ENCODE measurements at places on chromosomes 12 and 14.

- no peak for DNase-seq
Measured at GRCh38 chr12:105813201-105813600, 325.6 kb downstream of the NUAK1 start.

DNA sequence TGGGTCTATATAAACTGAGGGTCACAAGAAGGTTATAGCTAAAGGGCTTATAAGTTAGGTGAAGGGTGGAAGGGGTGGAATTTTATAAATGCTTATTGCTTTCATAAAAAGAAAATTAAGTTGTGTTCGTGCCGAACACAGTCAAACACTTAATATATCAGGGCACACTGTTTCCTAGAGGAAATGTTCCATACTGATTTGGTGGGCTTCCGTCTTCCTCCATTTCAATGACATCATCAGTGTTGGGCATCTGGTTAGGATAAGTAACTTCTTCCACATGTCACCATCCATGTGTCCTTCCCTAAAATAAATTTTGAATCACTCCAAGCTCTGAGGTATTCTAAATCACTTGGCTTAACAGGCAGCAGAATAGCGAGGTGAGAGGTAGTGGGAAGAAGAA, 466.4 kb downstream of the MED13L start:
- DNase-seq, result no peak

DNA sequence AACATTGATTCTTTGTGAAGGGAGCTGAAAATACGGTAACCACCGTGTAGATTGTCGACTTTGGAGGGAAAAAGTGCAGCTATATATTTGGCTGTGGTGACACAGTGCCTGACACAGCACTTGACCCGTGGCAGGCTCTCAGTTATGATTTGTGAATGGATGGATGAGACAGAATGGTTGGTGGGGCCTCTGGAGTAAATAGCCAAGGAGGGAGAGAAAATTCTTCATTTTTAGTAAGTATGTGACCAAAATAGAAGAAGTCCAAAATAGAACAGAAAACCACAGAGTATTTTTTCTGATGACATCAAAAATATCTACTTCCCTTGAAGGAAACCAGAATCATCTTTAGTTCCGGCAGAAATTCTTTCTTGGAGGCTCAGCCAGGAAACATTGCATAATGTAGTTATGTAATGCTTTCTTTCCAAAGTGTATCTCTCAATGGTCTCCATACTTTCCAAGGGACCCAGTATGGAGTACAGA, 82.0 kb upstream of the WSCD2 start:
- no peak for DNase-seq

DNA sequence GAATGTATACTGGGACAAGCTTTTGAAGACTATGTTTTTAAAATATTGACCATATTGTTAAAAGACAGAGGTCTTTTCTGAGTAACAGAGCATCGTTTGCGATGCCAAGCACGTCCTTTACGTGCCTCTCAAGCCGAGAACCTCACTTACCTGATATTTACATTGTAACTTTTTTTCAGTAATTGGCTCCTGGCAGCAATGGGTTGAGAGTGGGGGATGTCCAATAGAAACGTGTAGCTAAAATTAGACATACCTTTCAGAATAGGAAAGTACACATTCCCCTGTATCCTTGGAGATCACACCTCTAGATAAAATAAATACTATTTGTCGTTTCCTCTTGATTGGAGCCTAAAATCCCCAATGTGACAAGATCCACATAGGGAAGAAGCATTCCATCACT, 222.2 kb upstream of the RGS6 start:
- DNase-seq, result no peak

- DNase-seq, result no peak
Measured at GRCh38 chr14:63182968-63183367, 21.3 kb upstream of the RHOJ start.

- no peak for DNase-seq
Measured at GRCh38 chr12:121794534-121795033, 1.1 kb upstream of the RHOF start.

- no peak for DNase-seq
Measured at GRCh38 chr14:105336477-105337287, 22.1 kb downstream of the PACS2 start.

Measured in hippocampal formation (tissue), 2 donors.